Stimulated activated CD4-positive, alpha-beta T cell treated with anti-CD3 and anti-CD28 coated beads, Interleukin-2, amount 100 ng/mL, for 24 hours (primary cell): ENCODE measurements at places on chromosomes 7 and 10.

GRCh38 chr10:69226919-69227450 is 6.9 kb downstream of the HKDC1 start:
- DNase-seq: no peak

DNA sequence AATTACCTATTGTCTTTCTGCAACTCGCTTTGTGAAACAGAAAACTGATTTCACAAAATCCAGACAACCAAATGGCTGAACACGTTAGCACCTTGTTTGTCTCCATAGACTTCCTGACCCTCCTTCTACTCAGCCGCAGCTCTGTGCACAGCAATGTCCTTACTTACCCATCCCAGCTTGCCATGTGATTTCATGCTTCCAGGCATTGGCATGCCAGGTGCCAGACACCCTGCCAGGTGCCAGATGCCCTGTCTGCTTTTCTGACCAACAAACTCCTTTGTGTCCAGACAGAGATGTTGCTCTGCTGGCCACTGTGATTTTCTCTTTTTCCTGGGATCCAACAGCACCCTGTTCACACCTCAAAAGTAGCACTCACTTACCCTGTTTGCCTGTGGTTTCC is 16.1 kb upstream of the FAM170B start:
- DNase-seq: no peak

DNA sequence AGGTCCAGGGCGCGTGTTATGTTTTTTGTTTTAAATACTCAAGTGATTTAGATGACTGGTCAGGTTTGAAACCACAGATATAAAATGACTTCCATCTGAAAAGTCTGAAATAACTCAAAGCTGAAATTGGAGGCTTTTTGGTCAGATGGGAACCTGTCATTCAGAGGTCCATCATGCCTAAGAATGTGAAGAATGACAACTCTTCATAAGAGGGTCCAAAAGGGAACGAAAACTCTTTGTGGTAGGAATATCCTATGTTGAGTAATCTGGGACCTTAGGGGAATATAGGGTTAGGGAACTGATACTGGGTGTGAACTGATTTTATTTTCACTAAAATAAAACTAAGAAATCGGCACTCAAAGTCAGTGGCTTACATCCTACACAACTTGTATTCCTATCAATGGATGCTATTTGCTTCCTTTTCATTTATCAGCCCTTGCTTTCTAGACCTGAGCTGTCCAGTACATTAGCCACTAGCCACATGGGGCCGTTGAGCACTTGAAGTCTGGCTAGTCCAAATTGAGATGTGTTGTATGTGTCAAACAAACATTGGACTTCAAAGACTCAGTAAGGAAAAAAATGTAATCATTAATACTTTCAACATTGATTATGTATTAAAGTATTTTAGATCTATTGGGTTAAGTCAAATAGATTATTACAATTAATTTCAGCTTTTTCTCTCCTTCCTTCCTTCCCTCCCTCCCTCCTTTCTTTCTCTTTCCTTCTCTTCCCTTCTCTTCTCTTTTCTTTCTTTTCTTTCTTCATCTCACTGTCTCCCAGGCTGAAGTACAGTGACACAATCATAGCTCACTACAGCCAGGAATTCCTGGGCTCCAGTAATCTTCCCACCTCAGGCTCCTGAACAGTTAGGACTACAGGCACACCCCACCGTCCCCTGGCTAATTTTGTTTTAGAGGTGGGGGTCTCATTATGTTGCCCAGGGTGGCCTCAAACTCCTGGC is 56.5 kb upstream of the KDM7A start:
- no peak for DNase-seq

DNA sequence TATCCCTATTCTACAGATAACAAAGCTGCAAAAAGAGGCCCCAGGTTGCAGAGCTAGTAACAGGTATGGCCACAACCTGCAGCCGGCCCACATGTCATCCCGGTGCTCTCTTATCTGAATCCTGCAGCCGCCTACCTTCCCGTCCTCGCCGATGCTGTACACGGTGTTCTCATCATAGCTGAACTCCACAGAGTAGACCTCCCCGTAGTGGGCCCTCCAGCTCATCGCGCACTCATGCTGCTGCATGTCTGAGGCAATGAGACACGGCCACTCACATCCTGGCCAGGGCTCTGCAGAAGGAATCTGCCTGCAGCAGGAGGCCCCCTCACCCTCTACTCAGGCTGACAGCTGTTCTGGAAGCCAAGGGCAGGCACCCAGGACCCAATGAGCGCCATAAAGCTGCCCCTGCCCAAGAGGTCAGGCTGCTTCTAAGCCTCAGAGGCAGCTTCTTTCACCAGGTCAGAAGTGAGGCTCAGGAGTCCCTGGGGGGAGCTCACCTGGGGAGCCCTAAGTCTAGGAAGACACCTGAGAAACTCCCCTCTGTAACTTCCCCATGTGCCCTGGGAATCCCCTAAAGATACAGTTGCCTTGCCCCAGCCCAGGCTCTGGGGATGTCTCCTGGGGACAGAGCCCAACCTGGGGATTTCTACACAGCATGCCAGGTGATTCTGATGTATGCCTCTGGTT is 17.9 kb upstream of the CYREN start:
- DNase-seq: no peak

DNA sequence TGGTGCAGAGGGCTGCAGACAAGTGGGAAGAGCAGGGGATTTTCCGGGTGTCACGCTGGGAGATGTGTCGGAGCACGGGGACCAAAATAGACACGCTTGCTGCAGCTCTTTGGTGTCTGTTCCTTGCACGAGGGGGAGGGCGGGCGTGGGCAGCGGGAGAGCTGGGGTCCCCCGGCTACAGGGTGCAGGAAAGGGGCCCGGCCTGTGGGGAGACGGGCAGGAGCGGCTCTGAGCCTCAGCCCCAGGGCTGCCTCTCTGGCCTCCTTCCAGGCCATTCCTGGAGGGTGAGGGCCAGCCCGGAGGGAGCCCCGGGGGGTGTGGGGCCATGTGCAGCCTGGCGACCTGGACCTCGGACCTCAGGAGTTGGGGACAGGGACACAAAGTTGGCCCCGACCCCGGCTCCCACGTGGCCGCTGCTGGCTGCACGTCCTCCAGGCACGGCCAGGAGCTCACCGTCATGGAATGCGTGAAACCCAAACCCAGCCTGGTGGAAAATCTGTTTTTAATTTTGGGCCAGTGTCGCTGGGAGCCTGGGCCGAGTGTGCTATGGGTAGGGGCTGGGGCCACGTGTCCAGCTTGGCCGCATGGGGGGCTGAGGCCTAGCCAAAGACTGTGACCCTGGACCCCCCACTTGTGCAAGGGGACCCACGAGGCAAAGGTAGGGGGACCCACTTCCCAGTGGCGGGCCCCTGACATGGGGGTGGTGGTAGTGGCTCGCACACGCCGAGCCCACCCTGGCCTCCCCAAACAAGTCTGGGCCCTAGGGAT is 6.6 kb downstream of the TTYH3 start:
- DNase-seq: no peak

GRCh38 chr10:70970830-70971229 is 82.5 kb upstream of the PCBD1 start:
- no peak for DNase-seq

- no peak for DNase-seq
Observed at GRCh38 chr10:17037910-17038309, 91.7 kb downstream of the CUBN start.
